ENCODE measurements at places on chromosomes 1 and 21.

DNA sequence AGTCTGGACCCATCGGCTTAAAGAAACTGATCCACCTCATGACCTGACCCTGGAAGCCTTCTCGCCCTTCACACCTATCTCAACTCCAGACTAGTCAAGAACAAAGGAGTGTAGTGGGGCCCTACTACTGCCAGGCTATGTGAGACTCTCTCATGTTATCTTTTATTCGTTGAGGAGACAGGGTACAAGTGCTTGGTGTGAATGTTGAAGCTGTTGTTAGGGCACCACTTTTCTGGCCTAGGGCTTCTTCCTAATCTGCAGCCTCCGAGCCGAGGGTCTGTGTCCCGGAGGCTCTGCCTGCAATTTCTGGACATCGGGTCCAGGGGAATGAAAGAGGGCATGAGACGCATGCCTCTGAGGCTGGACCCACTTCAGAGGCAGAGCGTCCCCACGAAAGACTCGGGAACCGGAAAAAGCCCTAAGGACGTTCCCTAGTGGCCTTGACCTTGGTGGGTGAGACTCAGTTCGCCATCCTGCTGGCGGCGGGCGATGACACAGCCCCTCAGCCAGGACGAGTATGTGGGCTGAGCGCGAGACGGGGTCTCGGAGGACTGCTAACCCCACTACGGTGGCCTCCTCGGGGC is 671 bp downstream of the DNAJC11 start:
- peak; percentile 38 for DNase-seq

GRCh38 chr1:193042766-193043691 is 16.1 kb downstream of the UCHL5 start:
- DNase-seq: no peak

DNA sequence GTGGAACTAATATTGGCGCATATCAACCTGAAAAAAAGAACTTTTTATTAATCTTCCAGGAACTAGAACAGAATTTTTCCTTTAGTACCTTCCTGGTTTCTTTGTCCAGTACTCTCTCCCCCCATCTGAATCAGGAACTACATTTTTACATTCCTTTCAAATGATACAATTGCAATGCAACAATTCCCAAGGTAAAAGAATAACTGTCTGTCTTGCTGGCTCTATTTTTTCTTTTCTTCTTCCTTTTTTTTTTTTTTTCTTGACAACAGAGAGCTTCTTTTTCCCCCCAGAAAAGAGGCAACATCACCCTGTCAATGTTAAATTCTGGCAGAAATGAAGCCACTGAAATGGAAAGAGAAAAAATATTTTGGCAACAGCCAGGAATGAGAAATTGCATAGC is 4.5 kb upstream of the CD101 start:
- DNase-seq: peak; percentile 38

- DNase-seq: no peak
Observed at GRCh38 chr1:89732643-89733222, 88.1 kb upstream of the LRRC8D start.

- DNase-seq: peak; percentile 79
Observed at GRCh38 chr1:200139661-200140250, 112.2 kb downstream of the NR5A2 start.

- no peak for DNase-seq
Observed at GRCh38 chr1:19786988-19787423, 12.7 kb downstream of the TMCO4 start.

GRCh38 chr1:162236618-162237017 is 140.0 kb downstream of the SPATA46 start:
- DNase-seq: no peak

GRCh38 chr1:160578525-160579191 is 638 bp downstream of the CD84 start:
- DNase-seq: no peak

GRCh38 chr1:226092965-226093364 is 30.4 kb downstream of the H3-3A start:
- DNase-seq: peak; percentile 35

GRCh38 chr1:118788463-118788862 is 199.7 kb downstream of the TBX15 start:
- no peak for DNase-seq

DNA sequence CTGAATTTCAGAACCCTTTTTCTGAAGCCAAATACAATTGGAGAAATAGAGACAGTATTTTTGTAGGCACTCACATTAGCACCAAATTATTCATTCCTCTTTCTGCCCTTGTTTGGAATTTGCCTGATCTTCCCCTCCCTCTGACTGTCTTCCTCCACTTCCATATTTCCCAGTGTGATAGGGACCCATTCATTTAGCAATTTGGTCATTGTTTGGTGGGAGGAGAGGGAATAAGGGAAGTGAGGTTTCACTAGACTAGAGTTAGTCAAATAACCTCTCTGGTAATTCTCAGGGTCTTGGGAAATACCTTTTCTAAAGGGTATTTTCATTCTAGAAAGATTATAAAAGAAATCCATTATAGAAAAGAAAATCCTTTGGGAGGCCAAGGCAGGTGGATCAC is 31.0 kb upstream of the MTMR11 start:
- DNase-seq: no peak
